D341Med (cell line): ENCODE measurements at places on chromosomes 6 and 20.

DNA sequence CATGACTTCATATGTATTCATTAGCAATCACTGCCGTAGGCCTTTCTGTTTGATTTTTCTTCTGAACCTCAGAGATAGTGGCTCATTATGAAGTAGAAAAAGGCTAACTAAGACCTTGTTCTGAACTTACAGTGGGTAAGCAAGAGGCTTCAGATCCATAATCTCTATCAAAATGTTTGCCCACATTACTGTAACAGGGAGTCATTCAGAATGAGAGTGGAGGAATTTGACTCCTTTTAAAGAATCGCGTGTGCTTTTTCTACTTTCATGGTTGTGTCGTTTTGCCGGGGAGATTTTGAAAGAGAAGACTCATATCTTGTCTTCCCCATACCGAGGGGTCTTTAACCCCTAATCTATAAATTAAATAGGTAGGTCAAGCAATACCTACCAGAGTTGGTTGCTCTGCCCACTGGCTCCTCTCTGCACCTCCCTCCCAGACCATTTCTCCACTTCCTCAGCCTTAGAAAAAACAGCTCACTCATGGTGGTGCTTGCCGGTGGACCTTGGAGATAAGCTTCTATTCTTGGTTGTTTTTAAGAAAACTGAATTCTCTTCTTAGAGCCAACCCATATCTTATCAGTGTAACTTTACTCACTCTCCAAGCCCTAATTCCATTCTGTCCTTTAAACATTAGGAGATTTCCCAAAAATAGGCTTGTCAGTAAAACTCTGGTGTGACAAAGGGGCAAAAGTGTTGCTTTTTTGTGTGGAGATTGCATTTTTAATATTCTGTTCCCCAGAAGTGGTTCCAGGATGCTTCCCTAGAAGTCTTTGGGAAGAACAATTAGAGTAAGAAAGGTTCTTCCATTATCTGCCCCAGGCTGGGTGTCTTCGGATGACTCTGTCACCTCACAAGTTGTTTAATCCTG, 56.6 kb downstream of the E2F3 start:
- DNase-seq = no peak

DNA sequence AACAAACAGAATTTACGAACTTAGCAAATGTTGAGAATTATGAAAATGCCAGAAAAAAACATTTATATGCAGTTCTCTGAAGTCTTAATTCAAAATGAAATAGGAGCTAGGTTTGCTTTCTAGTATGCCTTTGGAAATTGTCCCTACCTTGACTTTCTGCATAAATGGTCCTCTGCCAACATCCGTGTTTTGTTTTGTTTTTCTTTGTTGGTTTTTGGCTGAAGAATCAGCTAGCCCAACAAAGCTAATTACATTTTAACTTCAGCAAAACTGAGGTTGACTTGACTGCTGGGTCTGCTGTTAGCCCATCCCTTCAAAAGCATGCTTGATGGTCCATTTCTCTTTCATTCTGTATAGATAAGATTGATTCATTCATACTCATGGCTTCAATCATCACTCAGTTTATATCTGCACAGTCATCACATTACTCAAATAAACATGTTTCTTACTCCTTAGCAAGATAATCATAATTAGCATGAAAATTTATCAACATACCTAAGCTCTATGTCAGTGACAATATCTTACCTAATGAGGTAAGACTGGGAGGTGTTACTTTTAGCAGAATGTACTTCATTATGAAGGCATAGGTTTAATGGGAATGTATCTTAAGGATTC, 76.4 kb downstream of the ADGRB3 start:
- no peak for DNase-seq

GRCh38 chr6:1363729-1364572, 25.4 kb upstream of the FOXF2 start:
- DNase-seq = peak; percentile 77

GRCh38 chr20:62449951-62450691, 22.8 kb upstream of the RBBP8NL start:
- DNase-seq = peak; percentile 65

- DNase-seq = no peak
These were observed 572 bp downstream of the ZNF341 start for GRCh38 chr20:33732166-33732970.

DNA sequence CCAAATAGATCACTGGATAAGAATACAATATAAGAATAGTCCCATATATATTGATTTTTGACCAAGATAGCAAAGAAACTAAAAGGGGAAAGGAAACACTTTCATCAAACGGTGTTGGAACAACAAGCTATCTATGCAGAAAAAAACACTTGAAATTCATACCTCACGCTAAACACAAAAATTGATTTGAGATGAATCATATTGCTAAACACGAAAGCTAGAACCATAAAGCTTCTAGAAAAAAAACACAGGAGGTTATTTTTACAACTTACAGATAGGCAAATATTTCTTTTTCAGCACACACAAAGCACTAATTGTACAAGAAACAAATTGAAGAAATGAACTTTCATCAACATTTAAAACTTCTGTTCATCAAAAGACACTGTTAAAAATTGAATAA, 36.7 kb upstream of the TMEM14A start:
- no peak for DNase-seq

- DNase-seq = no peak
These were observed 30.7 kb upstream of the TMEM14A start for GRCh38 chr6:52640170-52640569.

DNA sequence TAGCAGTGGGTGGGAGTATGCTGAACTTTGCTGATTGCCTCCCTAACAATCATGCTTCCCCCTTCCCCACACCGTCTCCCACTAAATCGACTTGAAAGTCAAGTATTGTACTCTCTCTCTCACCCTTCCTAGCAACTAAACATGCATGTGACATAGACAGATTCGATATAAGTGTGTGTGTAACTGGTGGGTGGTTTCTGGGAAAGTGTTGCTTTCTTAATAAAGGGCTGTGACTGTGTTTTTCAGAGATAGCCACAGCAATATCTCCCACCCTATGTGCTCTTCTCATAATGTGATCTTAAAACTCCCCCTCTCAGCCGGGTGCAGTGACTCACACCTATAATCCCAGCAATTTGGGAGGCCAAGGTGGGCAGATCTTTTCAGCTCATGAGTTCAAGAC, 49.3 kb upstream of the E2F3 start:
- DNase-seq = no peak

DNA sequence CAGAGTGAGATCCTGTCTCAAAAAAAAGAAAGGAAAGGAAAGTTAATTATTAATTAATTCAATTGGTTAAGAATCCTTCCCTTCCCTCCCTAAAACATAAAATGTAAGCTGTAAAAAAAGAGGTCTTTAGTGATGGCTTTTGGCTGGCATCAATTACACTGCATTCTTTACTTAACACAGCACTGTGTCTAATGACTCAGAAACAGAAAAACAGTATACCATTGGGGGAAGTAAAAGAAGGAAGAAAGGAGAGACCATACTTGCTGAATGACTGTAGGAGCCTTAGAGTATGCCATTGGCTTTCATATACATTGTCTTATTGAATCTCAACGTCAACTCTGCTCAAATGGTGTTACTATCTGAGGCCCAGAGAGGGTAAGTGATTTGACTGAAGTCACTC, 18.3 kb upstream of the CITED2 start:
- no peak for DNase-seq

DNA sequence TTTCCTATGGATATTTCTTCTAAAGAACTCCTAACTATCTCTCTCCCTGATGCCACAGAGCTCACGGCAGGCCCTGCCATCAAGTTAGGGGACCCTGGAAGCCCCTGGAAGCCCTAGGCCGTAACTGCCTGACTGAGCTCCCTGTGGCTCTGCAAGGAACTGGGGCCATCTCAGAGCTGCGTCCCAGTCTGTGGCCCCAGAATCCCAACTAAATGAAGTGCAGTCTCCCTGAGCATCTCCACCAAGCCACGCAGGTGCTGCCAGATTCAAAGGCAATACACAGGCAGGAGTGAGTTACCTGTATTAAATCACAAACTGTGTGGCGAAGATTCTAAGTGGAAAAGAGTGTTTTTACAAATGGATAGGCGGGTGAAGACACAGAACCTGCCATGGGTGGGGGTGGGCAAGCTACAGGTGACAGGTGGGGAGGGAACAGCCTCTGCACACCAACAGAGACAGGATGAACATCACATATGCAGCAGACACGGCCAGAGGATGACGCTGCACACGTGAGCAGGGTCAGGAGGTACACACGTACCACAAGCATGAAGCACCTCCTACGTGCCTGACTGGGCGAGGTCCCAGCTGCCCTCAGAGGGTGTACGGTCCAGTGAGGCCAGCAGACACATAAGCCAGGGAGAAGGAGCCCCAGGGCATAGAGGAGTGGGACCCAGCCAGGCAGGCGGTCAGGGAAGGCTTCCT, 358.5 kb downstream of the ZFAND3 start:
- DNase-seq = no peak

DNA sequence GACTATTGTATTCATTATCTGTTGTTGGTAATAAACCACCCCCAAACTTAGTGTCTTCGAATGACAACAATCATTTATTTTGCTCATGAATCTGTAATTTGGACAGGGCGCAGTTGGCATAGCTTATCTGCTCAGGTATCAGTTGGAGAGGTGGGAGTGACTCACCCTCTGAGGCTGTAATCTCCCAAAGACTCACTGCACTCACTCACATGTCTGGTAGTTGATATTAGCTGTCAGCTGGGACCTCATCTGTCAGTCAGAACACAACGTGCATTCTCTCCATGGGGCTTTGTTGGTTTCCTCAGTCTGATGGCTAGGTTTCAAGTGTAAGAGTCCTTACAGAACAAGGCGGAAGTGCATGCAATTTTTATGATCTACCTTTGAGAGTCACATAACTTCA, 219.0 kb upstream of the PRND start:
- no peak for DNase-seq

DNA sequence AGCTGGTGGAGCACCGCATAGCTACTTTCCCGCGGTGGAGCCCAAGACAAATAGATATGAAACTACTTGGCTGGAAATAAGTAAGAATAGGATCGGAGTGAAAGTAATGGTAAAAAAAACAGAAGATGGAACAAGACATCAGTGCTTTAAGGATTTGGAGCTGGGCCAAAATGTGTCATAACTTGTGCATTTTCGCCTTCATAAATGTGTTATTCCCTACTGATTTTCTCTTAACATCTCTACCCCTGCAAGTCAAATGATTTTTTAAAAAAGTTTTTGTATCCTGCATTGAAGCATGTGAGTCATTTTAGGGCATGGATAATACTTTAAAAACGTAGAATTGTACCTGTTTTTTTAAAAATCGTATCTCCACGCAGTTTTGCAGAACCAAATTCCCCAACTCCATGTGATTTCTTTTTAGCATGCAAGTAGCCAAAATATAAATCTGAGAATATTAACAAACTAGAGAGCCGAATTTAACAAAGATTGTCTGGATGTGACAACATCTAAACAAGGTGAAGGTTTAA, 882 bp upstream of the FAM184A start:
- no peak for DNase-seq

- DNase-seq = no peak
These were observed 714 bp downstream of the AIF1 start for GRCh38 chr6:31615748-31616147.

GRCh38 chr6:90078513-90079289, 184.4 kb downstream of the GJA10 start:
- no peak for DNase-seq

DNA sequence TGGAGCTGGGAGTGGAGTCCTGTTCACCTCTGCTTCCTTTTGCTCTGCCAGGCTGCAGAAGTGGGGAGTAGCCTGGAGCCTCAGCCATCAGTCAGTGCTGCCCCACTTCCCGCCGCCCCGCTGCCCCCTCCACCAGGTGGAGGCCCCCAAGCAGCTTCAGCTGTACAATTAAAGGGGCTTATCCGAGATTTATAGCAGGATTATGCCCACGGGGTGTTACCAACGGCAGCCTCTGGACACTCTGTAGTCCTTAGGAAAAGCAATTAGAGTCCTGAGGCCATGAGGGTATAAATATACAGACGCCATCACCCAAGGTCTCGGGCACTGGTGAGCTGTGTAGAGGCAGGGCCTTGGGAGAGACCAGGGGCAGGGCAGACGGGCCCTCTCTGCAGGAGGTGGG, 55.4 kb downstream of the GRM4 start:
- peak; percentile 69 for DNase-seq

GRCh38 chr6:10215326-10216110, 199.4 kb downstream of the TFAP2A start:
- DNase-seq = no peak

GRCh38 chr6:149225370-149225769, 92.1 kb upstream of the TAB2 start:
- no peak for DNase-seq

GRCh38 chr6:39527792-39528564, 197.2 kb downstream of the KIF6 start:
- DNase-seq = no peak

DNA sequence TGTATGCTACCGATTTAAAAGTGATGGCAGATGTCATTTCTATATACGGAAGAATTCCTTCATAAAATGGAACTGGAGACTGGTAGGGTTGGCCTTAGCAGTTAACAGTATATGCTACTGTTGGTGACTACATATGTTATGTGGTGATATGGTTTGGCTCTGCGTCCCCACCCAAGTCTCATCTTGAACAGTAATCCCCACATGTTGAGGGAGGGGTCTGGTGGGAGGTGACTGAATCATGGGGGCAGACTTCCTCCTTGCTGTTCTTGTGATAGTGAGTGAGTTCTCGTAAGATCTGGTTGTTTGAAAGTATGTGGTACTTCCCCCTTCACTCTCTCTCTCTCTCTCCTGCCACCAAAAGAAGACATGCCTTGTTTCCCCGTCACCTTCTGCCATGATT, 29.6 kb downstream of the RGS17 start:
- DNase-seq = no peak

DNA sequence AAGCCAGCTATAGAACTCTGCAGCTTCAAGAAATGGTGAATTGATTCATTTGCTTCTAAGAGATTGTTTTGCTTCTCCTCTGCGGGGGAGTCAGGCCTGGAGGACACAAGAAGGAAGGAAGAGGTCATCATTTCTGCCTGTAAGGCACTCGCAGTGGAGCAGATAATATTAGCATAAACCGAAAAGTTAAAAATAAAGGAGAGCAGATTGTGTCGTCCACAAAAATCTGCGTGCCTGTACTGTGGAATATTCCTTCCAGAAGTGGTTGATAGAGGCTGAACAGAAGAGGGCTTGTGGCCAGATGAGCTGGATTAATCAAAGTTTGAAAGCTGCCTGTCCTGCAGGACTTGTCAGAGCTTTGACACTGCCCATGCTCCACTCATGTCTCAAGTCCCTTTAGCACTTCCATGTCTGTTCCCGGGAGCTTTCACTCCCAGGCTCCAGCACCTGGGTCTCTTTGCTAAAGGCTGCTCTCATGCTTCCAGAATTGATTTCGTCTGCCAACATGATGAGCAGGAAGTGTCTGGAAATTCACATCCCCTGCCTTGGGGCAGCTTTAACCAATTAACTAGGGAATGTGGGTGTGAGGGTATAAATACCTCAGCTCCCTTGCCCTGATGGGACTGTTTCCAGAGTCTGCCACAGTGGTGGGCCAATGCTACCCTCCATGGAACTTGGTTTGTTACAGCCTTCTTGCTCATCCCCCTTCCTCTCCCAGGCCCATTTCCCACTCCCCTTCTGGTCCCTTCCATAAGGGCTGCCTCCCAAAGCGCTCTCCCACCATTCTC, 65.1 kb upstream of the STX16 start:
- no peak for DNase-seq
